Subcutaneous adipose tissue (tissue), 4 donors: ENCODE measurements at places on chromosomes 4 and X. TPM values are rescaled to one million over a fixed set of nuclear protein-coding genes. Genes with fewer than 3 reads are reported as not detected.

Gene SGMS2
- 24.1 TPM for total RNA-seq

Gene MPC1L
- not detected for total RNA-seq

Gene AKAP4
- not detected for total RNA-seq

Gene TRIM60
- not detected for total RNA-seq

Gene UGT2B11
- not detected for total RNA-seq

Gene MSANTD1
- total RNA-seq, result 0.19 TPM

Gene LUZP4
- not detected for total RNA-seq

Gene TMPRSS11D
- total RNA-seq, result not detected

Gene FAM9B
- total RNA-seq, result not detected

Gene HSD17B13
- 11.9 TPM for total RNA-seq

Gene BANK1
- 7.3 TPM for total RNA-seq

Gene OPRPN
- total RNA-seq, result not detected

Gene GAK
- 59.7 TPM for total RNA-seq

Gene SLC25A5
- 161 TPM for total RNA-seq

Gene AP1S2
- 50.1 TPM for total RNA-seq

Gene GAGE12E
- not detected for total RNA-seq

Gene SLIT2
- 8.3 TPM for total RNA-seq

Gene RHOXF2B
- total RNA-seq, result not detected

Gene DMRTC1
- total RNA-seq, result not detected

Gene S100G
- total RNA-seq, result not detected

Gene RPA4
- 2.8 TPM for total RNA-seq

Gene TMPRSS11B
- not detected for total RNA-seq

Gene NCAPG
- total RNA-seq, result 2.2 TPM

Gene DCAF4L1
- 0.75 TPM for total RNA-seq

Gene MAGEE2
- total RNA-seq, result not detected

Gene CXorf49
- total RNA-seq, result not detected

Gene PDLIM3
- total RNA-seq, result 33.7 TPM

Gene PRSS48
- total RNA-seq, result not detected

Gene KCTD8
- 0.44 TPM for total RNA-seq

Gene BMP15
- not detected for total RNA-seq

Gene SULT1B1
- 2.2 TPM for total RNA-seq

Gene PACRGL
- total RNA-seq, result 33.3 TPM

Gene IL1RAPL1
- not detected for total RNA-seq

Gene C4orf54
- not detected for total RNA-seq

Gene CPLX1
- total RNA-seq, result 3.8 TPM

Gene SMPX
- total RNA-seq, result not detected

Gene AR
- total RNA-seq, result 20.4 TPM

Gene CXorf66
- total RNA-seq, result not detected

Gene AMTN
- total RNA-seq, result not detected

Gene GYPE
- 1.7 TPM for total RNA-seq

Gene FAM184B
- total RNA-seq, result not detected

Gene SMIM43
- not detected for total RNA-seq

Gene SPANXN3
- total RNA-seq, result not detected

Gene CHST7
- total RNA-seq, result 50.7 TPM

Gene GPR78
- not detected for total RNA-seq

Gene VCX
- total RNA-seq, result not detected

Gene AFM
- total RNA-seq, result not detected

Gene SSX1
- total RNA-seq, result not detected

Gene DGAT2L6
- not detected for total RNA-seq
